ENCODE measurements at places on chromosomes 13 and 19.

DNA sequence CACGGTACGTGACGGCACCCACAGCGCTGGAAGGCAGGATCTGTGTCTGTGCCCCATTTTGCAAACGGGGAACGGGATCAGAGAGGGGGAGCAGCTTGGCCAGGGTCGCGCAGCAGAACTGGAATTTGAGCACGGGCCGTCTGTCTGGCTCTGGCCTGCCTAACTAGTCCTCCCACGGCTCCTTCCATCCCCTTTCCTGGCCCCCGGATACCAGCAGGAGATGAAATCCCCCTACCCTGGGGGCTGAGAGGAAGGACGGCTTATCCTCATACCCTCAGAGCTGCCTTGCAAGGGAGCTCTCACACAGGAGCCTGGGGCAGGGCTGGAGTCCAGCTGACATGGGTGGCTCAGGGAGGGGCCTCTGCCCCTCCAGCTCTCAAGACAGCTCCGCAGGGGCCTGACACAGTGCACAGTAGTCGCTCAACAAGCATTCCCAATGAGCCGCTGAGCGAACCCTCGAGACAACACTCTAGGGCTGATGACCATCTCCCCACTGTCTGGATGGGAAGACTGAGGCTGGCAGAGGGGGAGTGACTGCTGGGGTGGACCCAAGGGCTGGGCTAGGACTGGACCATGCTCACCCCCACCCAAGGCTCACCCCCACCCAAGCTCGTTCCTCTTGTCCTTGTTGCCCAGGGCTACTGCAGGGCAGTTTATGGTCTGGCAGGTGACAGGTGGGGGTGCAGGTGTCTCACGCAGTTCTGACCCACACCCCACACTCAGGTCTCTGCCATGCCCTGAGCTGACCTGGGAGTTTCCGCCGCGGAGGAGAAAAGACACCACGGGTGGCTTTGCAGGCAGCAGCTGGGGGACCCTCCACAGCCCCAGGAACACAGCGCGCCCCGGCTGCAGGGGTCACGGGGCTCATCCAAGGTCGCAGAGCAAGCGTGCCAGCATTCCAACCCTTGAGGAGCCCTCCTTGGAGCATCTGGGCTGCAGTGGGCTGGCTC, 4.0 kb downstream of the ZBTB7A start:
- DNase-seq = no peak

- no peak for DNase-seq
These were observed 127.3 kb upstream of the EDNRB start for GRCh38 chr13:78045916-78046315.

- no peak for DNase-seq
These were observed 22.2 kb downstream of the AP2S1 start for GRCh38 chr19:46828484-46828883.

DNA sequence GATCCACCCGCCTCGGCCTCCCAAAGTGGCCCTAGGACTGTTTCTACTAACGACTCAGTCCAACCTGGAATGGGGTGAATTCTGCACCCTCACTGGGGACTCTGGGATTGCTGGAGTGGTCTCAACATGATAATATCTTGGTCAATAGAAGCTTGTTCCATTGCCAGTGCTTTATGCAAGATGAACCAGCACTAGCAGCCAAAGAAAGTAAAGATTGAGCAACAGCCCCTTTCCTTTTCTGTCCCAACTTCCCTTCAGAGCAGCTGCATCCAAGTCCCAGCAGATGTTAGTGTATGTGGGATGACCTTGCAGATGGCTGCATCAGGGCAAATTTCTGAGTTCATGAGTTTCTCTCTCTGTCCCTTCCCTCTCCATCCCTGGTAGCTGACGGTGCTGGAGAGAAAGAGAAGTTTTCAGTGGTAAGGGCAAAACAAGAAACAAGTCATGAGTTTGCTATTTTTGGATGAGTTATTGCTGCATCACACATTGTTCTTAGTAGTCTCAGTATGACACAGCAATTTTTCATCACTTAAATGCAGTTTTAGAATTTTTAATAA, 183.6 kb upstream of the EDNRB start:
- no peak for DNase-seq

DNA sequence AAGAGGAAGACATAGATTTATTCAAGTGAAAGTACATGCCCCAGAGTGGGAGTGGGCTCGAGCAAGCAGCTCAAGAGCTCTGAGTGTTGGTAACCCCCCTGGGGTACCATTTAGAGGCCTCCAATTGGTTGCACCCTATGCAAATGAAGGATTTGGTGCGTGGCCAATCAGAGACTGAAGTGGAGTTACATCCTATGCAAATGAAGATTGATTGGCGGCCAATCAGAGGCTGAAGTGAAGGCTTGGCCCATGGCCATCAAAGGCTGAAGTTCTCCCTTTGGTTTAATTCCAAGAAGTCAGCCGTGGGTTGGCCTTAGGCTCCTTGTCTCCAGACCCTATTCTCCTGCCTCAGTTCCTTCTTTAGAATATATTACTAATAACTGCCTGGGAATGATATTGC, 12.9 kb upstream of the IGFL1 start:
- DNase-seq = no peak
